ENCODE measurements at places on chromosomes 1 and 21. TPM values are rescaled to one million over a fixed set of nuclear protein-coding genes. Genes with fewer than 3 reads are reported as not detected.

HES2 gene
- polyA plus RNA-seq, result 0.36 TPM

LELP1 gene
- polyA plus RNA-seq, result not detected

SERBP1 gene
- polyA plus RNA-seq, result 102 TPM

SERTAD4 gene
- polyA plus RNA-seq, result 4.7 TPM

DENND2D gene
- polyA plus RNA-seq, result 14.3 TPM

LRRN2 gene
- 25.5 TPM for polyA plus RNA-seq

AGO4 gene
- polyA plus RNA-seq, result 5.2 TPM

LIN28A gene
- 0.23 TPM for polyA plus RNA-seq

B3GALNT2 gene
- 15.4 TPM for polyA plus RNA-seq

RGS8 gene
- not detected for polyA plus RNA-seq

SWT1 gene
- polyA plus RNA-seq, result 3.4 TPM

GNAT2 gene
- polyA plus RNA-seq, result 0.19 TPM

UROD gene
- polyA plus RNA-seq, result 152 TPM

ESRRG gene
- 2.8 TPM for polyA plus RNA-seq

DNA sequence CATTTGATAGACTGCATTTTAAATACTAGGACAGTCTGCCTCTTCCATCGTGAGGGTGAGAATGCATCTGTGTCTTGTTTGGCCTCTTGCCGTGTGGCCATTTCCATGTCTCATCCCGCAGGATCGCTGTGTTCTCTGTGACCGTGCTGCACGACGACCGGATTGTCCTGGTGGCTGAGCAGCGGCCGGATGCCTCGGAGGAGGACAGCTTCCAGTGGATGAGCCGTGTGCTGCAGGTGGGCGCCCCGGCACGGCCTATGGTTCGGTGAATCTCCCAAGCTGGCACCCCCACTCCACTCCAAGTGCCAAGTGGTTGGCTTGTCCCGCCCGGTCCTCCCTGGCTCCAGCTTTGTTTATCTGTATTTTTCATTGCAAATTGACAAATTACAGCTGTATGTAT is 55.2 kb downstream of the S100B start:
- no peak for DNase-seq

DNA sequence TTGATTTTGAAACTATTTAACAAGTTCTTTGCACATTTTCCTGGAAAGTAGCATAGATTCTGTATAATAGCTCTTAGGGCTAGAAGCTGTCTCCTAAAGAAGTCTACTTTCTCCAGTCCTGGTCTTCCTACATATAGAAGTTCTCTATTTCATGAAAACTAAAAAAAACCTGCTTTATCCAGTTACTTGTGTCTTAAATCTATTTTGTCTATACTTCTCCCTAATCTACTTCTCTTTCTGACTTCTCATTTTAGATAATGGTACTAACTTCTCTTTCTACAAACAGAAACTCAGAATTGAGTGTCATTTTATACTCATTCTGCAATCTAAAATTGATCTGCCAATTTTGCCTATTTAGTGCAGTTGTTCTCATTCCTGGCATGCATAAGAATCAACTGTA is 28.7 kb downstream of the PDE4B start:
- no peak for DNase-seq

DNA sequence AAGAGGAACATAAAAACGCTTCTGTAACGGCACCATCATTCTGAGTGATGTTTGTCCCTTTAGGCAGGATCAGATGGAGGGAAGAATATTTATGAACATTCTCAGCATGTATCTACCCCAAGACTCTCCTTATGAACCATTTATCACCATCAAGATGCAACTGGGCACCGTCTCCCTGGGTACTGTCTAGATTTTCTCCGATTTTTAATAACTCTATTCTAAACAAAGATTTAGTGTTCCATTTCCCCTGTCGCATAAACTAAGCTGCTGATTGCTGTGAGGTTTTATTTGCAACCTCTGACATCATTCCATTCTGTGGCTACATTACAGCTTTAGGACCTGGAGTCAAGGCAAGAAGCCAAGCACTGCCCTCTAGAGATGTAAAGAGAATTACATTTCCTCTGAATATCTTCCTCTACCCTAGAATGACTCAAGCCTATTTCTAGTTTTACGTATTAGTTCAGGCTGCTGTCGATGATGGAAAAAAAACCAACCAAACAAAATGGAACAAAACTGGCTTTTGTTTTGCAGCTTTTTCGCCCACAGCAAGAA is 130.1 kb upstream of the MAP1LC3C start:
- DNase-seq, result peak; percentile 43

DNA sequence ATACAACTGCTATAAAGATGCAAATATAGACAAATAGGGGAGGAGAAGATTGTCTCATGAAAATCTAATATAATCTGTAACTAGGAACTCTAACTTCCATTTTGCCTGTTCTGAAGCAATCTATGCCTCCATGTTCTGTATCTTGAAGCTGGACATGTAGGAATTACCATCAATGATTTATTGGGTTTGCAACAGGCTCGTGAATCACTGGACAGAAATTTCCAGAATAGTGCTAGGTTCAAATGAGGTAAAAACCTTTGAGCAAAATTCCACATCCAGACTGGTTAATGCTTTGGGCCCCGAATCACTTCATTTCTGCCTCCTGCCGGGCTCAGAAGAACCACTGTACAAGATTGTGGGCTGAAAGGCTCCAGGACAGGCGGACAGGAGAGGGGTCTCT is 110.7 kb upstream of the CTTNBP2NL start:
- DNase-seq, result no peak

GRCh38 chr1:231187571-231187970 is 25.7 kb downstream of the TRIM67 start:
- DNase-seq, result no peak

DNA sequence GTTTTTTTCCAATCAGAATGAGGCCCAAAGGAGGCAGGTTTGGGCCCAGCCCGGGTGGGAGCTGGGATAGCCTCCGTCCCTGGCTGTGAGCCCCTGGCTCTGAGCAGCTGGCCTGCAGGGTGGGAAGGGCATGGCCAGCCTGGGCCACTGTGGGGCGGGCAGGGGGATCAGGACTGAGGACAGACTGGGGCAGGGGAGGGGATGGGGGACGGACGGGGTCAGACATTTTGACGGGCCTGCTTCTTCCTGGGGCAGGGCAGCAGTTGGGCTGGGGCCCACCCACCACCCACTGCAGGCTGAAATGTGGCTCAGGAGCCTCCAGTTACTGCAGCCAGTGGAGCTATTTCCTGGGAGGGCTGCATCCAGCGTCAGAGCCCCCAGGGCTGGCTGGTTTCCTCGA is 2.5 kb upstream of the SLC6A9 start:
- DNase-seq, result no peak

- DNase-seq, result peak; percentile 80
Observed at GRCh38 chr1:93579891-93580290, 101.7 kb downstream of the BCAR3 start.

- DNase-seq, result no peak
Observed at GRCh38 chr1:61294930-61295329, 212.6 kb downstream of the NFIA start.

GRCh38 chr1:54807756-54808155 is 6.6 kb upstream of the TTC22 start:
- DNase-seq, result no peak

GRCh38 chr21:28339403-28339802 is 653.3 kb downstream of the LTN1 start:
- no peak for DNase-seq

DNA sequence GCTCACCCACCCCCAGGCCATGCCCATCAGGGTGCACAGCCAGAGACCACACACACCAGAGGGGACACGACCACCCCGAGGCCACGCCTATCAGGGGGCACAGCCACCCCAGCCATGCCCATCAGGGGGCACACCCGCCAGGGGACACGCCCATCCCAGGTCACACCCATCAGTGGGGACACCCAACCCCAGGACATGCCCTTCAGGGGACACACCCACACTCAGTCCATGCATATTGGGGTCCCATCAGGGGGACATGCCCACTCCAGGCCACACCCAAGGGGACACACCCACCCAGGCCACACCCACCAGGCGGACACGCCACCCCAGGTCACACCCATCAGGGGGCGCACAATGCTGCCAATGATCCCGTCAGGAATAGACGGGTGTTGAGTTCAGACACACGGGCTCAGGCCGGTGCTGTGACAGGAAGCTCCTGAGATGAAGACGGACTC is 20.7 kb downstream of the MCM3AP start:
- no peak for DNase-seq

DNA sequence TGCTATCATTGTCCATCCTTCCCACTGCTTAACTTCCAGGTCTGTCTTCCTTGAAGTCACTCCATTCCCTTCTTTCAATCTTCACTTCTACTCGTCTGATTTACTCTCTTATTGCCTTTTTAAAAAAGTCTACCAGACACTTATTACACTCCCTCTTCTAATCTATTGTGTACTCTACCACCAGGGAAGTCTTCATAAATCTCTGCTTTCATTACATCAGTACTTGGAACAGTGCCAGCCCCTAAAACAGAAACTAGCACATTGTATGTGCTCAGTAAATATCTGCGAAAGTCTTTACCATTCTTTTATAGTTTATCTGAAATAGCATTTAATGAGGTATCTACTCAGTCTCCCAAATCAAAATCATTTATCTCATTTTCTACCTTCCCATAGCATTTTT is 236.4 kb downstream of the USH2A start:
- peak; percentile 52 for DNase-seq

DNA sequence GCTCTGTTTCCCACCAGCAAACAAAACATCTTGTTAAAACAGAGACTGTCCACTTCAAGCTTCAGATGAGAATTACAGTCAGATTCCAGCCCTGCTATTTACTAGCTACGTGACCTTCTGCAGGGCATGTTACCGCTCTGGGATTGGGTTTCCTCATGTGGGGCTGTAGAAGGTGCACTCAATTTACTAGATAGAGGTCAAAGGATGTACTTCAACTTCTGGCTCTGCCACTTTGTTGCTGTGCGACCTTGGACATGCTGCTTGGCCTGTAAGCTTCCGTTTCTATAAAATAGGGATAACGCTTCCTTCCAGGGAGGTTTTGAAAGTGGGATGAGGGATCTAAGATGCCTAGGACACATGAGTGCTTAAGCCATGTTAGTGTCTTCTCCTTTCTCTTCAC is 46.0 kb upstream of the LRIG2 start:
- no peak for DNase-seq

GRCh38 chr1:10736634-10737586 is 59.5 kb downstream of the CASZ1 start:
- DNase-seq, result no peak

DNA sequence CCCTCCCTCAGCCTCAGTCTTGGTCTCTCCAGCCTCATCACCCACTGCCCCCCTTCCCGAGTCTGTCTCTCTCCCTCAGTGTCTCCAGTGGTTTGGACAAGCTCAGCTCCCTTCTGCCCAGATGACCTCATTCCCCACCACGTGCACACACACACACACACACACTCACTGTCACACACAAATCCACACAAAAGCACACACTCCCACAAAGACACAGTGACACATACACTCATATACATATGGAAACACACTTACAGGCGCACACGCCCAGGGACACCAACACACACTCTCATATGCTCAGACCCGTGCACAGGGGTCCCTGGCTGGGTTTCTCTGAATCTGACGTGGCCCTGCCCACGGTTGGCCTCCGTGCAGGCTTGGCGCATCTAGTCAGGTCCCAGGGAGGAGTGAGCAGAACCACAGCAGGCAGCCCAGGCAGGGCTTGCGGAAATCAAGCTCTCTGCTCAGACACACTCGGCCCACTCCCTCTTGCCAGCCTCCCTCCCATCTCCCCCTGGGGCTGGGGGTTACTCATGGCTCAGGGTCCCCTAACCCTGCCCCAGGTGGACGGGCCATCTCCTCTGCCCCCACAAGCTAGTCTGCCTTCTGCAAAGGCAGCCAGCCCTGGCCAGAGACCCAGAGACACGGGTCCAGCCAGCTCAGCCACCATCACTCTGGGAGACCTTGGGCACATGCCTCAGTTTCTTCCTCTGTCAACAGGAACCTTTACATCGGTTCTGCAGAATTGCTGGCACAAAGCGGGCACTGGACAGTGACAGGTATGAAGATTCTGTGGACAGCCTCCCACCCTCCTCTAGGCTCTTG is 38.5 kb upstream of the FAM131C start:
- DNase-seq, result peak; percentile 73

DNA sequence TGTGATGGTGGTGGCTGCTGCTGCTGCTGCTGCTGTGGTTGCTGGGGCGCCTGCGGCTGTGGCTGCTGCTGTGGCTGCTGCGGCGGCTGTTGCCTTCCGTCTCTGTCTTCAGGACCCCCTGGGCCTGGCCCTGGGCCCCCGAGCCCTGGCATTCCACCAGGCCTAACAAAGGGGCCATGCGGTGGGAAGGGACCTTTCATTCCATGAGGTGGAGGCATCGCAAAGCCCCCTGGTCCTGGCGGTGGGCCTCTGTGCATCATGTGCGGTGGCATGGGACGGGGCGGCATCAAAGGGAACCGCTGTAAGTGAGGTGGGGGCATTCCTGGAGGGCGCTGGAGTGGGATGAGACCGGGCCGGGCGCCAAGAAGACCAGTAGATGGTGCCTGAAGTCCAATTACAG is 12.4 kb downstream of the SOD1 start:
- DNase-seq, result no peak

DNA sequence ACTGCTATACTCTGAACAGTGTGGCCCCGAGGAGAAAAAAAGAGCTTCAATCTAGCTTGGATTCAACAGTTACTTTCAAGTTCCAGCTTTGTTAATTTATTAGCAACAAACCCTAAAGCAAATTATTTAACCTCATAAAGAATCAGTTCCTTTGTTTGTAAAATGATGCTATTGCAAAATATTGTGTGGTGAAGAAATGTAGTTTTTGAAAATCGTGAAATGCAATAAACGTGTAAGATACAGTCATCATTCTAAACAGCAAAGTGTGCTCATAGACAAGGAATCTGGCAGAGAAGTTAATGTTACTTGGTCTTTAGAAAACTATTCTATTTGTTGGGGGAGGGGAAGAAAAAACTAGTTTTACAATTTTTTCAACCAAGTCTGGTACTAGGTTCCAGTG is 297.6 kb upstream of the ADGRL4 start:
- no peak for DNase-seq

DNA sequence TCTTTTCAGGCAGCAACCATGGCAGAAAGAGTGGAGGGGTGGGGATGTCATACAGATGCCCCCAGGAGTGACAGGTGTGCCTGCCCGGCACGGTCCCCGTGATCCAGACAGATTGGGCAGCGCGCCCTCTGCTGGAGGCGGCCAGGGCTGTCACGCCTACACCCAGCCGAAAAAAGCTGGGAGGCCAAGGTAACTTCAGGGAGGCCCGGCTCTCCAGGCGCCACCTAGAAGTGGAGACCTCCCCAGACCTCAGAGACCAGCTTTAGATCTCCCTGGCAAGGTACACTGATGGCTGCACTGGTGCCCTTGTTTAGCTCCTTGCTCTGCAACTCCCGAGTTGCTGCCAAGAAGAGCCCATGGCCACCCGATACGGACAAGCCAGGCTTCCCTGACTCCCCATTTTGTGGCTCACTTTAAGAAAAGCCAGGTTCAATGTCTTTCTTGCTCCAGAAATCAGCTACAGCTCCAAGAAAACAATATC is 6.6 kb downstream of the GOLT1A start:
- peak; percentile 79 for DNase-seq

GRCh38 chr1:53327182-53327913 is 522 bp downstream of the LRP8 start:
- DNase-seq, result peak; percentile 46

Measured in hepatocyte (in vitro differentiated cells).